Fibroblast of skin of right quadriceps (primary cell): ENCODE measurements at places on chromosomes 16 and 17.
A peak's percentile ranks its signal among the peaks of the same experiment; 100 is the strongest.

DNA sequence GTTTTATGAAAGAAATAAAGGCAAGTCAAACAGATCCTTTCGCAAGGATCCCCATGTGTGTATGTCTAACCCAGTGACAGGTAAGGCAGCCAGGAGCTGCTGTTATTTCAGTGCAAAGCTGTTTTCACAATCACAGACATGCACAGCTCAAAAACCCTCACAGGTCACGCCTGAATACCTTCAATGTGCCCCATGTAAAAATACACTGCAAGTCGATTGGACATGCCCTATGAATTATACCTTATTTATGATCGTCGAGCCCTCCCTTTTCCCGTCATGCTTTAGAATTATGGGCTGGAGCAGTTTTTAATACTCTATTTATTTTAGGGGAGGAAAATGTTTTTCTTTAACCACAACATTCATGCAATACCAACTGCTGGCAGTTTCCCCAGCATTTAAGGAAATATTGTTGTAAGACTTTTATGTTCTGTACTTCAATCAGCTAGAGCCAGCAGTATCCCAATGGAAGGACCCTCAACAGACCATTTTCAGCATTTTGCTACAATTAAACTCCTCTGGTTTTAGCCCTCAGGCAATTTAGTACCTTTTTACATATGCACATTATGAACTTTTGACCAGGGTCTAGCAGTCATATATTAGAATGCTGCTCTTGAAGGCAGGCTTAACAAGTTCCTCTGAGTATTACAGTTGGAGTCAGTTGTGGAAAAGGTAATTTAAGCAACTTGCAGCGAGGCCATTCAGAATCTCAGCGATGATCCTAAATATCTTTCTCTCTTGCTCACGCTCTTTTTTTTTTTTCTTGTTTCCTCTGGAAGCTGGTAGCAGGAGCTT is 362.2 kb downstream of the WWOX start:
- peak; percentile 6 for DNase-seq

GRCh38 chr17:28196636-28197035 is 122.4 kb upstream of the TMEM97 start:
- no peak for DNase-seq

DNA sequence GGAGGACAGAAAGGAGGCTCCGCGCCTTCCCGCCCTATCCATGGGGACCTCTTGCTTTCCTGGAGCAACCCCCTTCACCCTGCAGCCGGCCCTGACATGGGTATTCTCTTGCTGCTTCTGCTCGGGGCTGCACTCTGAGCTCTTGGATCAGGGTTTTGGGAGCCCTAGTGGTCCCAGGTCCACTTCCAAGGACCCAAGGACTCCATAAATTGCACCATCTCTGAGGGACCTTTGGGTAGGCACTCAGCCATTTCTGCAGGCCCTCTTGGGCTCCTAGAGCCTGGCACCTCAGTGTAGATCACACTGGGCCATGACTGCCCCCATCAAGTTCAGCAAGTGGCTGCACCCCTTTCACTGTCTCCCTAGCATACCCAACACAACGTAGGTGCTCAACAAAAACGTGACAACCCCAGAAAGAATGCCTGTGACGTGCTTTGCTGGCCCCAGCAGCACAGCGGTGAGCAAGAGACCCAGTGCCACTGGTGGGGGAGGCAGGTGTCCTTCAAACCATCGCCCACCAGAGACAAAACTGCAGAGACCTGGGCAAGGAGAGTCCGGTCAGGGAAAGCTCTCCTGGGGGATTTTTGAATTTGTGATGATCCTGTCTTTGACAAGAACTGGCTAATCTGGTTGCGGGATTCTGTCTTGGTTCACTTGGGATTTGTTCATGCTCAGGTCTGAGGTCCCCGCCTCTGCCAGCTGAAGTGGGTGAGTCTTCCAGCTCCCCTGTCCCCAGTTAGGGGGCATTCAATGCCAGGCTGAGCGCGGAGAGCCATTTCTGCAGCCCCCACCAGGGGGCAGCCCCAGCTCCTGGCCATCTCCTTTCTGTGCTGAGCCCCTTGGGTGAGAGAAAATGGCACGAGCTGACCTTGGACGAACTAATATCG is 2.5 kb upstream of the RAB11FIP4 start:
- DNase-seq = peak; percentile 14

GRCh38 chr16:11734025-11734652 is 8.5 kb downstream of the TXNDC11 start:
- DNase-seq = no peak
